ENCODE measurements at places on chromosomes 3 and 15.

DNA sequence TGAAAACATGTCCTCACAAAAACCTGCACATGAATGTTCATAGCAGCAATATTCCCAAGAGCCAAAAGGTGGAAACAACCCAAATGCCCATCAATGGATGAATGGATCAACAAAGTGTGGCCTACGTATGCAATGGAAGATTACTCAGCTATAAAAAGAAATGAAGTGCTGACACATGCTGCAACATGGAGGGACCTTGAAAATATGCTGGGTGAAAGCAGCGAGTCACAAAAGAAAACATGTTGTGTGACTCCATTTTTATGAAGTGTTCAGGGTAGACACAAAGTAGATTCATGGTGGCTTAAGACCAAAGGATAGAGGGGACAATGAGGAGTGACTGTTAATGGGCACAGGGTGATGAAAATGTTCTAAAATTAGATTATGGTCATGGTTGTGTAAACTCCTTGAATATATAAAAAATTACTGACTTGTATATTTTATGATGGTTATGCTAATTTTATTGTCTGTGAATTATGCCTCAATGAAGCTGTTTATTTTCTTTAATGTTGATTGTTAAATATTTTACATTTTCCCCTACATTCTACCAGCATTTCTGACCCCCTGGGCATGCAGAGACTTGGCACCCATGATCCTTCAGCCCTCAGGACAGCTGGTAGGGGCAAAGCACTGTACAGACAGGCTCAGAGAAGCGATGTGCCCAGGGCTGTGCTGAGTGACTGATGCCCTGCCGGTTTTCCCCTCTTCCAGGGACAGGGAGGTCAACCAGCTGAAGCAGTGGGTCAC lies 37.8 kb downstream of the CFAP100 start:
- no peak for DNase-seq

DNA sequence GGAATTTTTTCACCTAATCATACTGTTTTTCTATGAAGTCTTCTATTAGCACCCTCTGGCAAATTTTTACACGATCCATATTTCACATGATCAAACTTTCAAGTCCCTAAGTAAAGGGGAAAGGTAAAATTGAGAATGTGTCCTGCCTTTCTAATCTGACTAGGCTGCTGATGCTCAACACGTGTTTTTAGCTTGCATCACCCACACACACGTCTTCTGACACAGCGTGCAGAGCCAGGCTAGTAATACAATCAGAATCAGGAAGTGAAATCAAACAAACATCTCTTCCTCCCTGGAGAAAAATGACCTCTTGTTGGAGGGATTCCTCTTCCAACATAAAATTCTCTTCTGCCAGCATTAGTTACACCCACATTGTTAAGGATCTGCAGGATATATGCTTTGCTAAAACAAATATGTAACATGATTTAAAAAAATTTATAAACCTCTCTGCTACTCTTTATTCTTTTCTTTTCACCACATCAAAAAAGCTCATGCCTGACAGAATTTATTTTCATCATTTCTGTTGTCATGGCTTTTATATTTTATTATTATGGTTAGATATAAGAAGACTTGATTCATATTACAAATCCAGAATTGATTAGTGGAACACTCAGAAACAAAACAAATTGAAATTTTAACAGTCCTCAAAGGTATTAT lies 122.4 kb downstream of the RAP2B start:
- peak; percentile 6 for DNase-seq

DNA sequence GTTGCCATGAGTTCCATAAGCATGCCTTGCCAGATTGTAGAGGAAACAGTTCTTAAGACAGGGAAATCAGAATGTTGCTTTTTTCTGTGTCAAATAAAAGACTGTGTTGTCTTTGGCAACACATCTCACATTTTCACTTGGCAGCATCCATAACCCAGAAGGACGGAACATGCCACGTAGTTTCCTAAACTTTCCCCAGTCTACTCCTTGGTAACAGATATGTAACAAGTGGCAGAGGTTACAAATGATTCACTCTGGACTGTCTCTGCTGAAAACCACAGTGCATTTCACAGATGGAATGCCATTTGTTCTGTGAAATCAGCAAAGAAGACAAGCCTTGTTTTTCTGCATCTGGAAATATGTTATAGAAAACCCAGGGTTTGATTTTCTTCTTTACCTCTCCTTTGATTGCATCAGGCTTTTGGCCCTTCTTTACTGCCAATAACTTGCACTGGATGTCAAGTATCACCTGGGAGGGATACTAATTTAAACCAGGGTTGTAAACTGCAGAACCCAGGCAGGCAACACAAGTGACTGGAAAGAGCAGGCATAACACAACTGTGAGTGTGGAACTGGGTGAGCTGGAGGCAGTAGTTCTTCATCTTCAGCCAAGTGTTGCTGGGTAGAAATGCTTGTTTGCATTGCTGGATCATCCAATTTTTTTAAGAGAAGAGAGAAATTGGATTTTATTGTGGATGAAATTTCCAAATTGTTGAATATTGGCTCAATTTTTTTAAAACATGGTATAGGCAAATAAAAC lies 124.4 kb upstream of the FOXB1 start:
- DNase-seq, result no peak

GRCh38 chr3:101542957-101543356 lies 18.7 kb upstream of the TRMT10C start:
- DNase-seq, result no peak
